ENCODE measurements at places on chromosomes 12 and 14. TPM values are rescaled to one million over a fixed set of nuclear protein-coding genes. Genes with fewer than 3 reads are reported as not detected.

Gene BMAL2
- total RNA-seq: 29.1 TPM

Gene FAM186B
- total RNA-seq: not detected

Gene DDX23
- total RNA-seq: 117 TPM

Gene CLEC14A
- not detected for total RNA-seq

Gene TEAD4
- 0.68 TPM for total RNA-seq

DNA sequence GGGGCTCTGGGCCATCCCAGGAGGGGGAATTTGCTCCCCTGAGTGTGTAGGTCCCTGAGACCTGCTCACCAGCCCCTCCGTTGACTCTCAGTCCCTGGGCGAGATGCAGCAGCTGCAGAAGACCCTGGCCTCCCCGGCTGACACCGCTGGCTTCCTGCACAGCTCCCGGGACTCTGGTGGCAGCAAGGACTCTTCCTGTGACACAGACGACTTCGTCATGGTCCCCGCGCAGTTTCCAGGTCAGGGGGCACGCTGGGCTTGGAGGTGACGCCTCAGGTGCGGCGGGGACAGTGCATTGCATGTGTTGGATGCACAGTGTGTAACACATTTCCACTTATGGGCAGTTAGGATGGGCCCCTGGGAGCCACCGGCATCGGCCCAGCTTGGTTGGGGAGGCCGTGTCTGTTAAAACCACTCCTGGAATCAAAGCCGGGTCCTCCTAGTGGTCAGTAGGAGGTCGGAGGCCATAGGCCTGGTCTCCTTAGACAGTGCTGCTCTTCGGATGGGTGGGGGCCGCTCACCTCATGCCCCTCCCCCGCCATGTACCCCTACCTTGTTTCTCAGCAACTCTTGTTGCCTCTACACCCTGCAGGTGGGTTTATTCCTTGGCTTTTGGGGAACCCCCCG lies 17.1 kb upstream of the PUS1 start:
- no peak for DNase-seq
- H3K36me3 ChIP-seq: peaks cover 6% of the 10 kb centered on the region
- H3K27ac ChIP-seq: no peak overlapping the region
- H3K4me3 ChIP-seq: no peak overlapping the region

GRCh38 chr14:40240245-40240859 lies 808.1 kb upstream of the FBXO33 start:
- no peak for DNase-seq
- no peaks in the 10 kb centered on the region for H3K36me3 ChIP-seq
- H3K27ac ChIP-seq: no peak overlapping the region
- no peaks in the 10 kb centered on the region for H3K27me3 ChIP-seq
- H3K4me1 ChIP-seq: no peaks in the 10 kb centered on the region

DNA sequence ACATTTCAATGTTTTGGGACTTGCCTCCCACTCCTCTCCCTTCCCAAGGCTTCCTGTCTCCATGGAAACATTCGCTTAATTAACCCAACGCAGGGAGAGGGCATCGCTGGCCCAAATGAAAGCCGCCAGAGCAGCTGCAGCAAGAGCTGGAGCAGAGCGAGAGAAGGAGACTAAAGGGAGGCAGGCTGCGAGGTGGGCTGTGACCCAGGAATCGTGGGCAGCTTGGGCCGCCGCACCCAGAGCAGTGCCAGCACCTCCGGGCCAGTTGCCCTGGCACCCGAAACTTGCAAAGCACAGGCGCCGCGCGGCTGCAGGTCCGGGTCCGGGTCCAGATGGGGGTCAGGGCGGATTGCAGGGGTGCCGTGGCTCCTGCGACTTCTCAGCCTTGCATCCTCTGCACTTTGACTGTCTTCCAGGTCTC lies 43.5 kb upstream of the PTPRQ start:
- H3K36me3 ChIP-seq: no peaks in the 10 kb centered on the region
- H3K27me3 ChIP-seq: peaks cover 3% of the 10 kb centered on the region
- H3K4me1 ChIP-seq: no peaks in the 10 kb centered on the region
- H3K4me3 ChIP-seq: no peak overlapping the region
- H3K27ac ChIP-seq: no peak overlapping the region

GRCh38 chr12:11714626-11715025 lies 65.2 kb downstream of the ETV6 start:
- H3K4me1 ChIP-seq: peaks cover 23% of the 10 kb centered on the region
- H3K4me3 ChIP-seq: no peak overlapping the region
- no peak overlapping the region for H3K27ac ChIP-seq
- H3K36me3 ChIP-seq: peaks cover 26% of the 10 kb centered on the region
- DNase-seq: no peak

DNA sequence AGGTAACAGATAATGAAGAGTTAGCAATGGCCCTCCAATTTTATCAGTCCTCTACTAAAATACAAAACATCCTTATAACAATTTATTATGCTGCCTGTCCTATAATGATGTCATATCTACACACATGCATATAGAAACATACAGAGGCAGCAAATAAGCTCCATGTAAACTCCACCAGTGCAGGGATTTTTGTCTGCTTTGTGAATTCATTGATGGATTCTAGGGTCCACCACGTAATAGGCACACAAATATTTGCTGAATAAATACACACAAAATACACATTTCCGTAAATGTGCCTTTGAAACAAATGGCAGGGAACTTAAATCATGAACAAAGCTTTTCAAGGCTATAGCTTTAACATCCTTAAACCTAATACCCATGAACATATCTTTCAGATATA lies 34.7 kb downstream of the PPP1R12A start:
- H3K4me3 ChIP-seq: no peak overlapping the region
- DNase-seq: no peak
- peaks cover 7% of the 10 kb centered on the region for H3K36me3 ChIP-seq
- H3K27me3 ChIP-seq: no peaks in the 10 kb centered on the region
- no peak overlapping the region for H3K27ac ChIP-seq
